Retina (tissue), 1 donor: ENCODE measurements at places on chromosomes 1 and 21.

DNA sequence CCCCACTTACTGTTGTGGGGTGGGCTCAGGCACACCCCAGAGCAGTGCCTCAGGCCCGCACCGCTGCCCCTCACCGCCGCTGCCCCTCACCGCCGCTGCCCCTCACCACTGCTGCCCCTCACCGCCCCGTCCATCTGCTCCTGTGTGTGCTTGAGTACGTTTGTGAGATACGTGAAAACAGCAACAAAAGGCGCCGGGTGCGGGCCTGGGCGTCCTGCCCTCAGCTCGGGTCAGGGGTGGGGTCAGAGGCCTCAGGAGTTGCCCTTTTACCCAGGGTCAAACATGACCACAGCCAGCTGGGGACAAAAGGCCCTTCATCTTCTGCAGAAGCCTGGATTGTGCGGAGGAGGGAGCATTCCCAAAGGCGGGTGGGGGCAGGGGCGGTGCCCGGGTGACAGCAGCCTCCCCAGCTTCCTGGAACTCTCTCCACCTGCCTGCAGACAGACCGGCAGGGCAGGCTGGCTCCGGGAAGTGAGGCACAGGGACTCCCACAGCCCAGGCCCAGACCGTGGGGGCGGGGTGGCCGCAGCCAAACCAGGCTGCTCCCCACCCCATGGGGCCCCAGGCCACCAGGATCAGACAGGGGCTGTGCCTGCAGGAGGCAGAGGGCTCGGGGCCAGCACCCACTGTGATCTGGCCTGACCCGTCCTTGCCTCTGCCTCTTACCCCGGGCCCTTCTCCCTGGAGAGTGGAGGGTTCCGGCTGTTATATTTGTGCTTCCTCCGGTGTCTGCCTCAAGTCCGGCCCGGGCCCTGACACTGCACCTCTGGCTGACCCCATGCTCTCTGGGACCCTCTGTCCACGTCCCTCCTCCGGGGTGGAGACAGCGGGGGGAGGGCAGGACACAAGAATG, 2.3 kb upstream of the VWA1 start:
- DNase-seq = peak; percentile 71

DNA sequence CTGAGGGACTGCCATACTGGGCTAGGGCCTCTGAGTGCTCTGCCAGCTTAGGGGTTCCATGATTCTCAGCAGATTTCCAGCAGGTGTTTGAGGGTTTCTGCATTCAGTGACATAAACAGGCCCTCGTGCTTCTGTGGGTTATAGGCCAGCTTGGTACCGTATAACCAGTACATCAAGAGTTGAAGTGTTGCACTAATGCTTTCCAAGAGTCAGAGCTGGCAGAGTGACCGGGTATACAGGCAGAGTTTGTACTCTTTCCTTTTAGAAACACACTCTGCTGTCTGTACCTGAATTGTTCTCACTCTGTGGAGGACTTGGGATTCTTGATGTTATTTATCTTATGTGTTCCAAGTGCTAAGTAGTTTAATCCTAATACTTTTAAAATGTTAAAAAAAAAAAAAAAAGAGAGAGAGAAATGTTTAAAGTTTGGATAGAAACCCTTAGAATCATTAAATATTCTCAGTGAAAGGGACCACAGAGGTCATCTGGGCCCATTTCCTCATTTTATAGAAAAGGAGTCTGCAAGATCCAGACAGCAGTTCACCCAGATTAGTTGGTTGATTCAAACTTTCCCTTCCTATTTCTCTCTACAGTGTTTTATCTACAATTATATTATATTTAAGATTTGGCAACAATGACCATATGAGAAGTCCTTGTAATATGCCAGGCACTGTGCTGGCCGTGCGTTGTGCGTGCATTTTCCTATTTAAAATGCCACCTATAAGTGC, 325.8 kb downstream of the KIF26B start:
- DNase-seq = no peak

GRCh38 chr1:3630914-3631313, 6.1 kb downstream of the TPRG1L start:
- no peak for DNase-seq

DNA sequence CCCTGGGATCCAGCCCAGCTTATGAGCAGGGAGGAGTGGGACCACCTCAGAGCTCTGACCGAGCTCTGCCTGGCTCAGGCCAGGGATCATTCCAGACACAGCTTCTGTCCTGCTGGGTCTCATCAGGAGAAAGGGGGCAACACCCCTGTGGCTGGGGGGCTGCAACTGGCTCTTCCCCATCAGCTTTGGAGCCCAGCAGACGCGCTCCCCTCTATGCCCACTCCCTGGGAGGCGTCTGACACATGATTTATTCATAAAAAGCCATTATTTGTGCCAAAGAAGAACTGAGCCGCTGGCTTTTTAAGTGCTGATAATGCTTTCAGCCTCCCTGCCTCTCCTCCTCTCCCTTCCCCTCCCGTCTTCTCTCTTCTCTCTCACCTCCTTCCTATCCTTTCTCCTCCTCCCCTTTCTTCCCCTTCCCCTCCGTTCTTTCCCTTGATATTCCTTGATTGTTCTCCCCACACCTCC, 25.0 kb downstream of the FOXO6 start:
- DNase-seq = peak; percentile 66

DNA sequence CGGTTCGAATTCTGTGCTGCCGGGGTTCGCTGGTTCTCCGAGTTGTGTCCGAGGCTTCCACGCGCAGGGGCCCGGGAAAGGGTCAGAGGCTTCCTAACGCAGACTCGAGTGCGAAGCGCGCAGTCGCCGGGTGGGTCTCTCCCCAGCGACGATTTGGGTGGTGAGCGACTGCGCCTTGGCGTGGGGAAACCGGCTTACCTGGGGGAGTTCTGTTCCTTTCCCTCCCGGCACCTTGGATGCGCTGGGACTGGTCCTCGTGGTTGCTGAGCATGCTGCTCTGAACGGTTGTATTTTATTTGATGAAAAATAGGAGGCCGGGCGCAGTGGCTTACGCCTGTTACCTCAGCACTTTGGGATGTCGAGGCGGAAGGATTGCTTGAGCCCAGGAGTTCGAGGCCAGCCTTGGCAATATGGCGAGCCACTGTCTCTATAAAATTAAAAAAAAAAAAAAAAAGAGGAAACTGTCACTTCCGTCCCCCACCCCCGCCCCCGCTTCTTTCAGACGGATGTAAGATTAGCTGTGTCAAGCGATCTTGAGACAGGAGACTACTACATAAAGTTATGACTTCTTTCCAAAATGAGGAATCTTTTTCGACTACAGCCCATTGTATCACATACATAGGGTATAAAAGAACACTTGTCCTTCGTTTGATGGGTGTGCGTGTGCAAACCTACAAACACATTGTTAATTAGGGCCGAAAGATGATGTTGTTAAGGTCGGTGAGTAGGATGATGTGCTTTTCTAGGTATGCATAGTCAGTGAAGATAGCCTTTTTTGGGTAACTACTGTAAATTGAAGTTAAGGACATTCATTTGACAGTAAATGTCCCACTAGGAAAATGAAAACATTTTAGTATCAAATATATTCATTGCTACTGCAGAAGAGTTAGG, at the start of gene CCDC18:
CCDC18 (plus strand) TSS at position 2 of the 891 bp plus-strand sequence. CDS start 2,638 bp downstream, outside the sequence.
- DNase-seq = no peak

DNA sequence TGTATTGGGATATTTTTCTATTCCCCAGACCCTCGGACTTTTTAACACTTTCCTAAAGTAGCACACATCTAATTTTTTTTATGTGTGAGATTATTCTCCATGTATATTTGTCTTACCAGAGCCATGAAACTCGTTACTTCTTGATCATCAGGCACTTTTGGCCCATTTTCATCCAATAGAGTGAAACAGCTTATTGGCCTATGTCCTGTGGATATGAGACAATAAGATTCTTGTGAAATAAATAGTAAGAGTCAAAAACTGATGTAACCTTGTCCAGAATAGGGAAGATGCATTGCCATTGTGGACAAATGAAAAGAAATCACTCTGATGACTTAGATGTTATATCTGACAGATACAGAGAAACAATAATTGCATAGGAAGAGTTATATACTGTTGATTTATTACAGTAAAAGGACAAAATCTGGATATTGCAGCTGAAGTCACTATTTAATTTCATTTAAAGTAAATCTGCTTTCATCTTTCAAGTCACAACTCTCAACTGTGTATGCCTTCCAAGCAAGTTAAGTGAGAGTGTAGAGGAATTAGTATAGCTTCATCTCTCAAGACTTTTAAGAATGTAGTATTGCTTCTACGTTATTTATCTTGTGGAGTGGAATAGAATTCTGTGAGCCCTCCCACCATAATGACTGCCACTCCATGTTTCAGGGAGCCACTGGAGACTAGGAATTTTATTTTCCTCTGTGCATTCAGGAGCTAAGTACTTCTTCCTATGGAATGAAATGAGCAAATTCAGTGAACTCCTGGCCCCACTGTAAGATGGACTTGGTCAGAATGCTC, 86.9 kb downstream of the ADAMTS1 start:
- no peak for DNase-seq

GRCh38 chr21:43892984-43893535, 28.0 kb downstream of the AGPAT3 start:
- no peak for DNase-seq
